ENCODE measurements at places on chromosomes 2 and 18.
A peak's percentile ranks its signal among the peaks of the same experiment; 100 is the strongest.

- no peaks in the 10 kb centered on the region for H3K36me3 ChIP-seq
- H3K27ac ChIP-seq = no peak overlapping the region
- H3K4me1 ChIP-seq = no peaks in the 10 kb centered on the region
- H3K27me3 ChIP-seq = no peaks in the 10 kb centered on the region
- no peak overlapping the region for H3K4me3 ChIP-seq
Measured at GRCh38 chr2:6231166-6231565, 539.0 kb downstream of the SOX11 start.

DNA sequence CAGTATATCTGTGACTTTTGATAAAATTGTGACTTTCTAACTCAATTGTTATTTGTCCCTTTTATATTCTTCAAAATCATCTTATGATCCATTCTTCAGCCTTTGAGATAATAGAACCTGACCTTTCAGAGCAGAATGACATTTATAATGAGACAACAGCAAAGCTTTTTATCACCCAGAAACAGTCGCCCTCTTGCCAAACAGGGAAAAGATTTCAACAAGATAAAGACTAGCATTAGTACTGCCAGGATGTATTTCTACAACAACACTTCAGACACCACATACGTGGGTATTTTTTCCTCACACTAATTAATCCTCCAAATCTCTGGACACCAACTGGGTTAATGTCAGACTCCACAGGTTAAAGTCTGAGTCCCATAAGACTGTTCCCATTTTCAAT is 249.0 kb downstream of the ZNF804A start:
- no peaks in the 10 kb centered on the region for H3K27me3 ChIP-seq
- no peaks in the 10 kb centered on the region for H3K4me1 ChIP-seq
- H3K27ac ChIP-seq = no peak overlapping the region
- no peaks in the 10 kb centered on the region for H3K36me3 ChIP-seq
- no peak overlapping the region for H3K4me3 ChIP-seq

- no peaks in the 10 kb centered on the region for H3K4me1 ChIP-seq
- no peaks in the 10 kb centered on the region for H3K36me3 ChIP-seq
- H3K4me3 ChIP-seq = no peak overlapping the region
- no peaks in the 10 kb centered on the region for H3K27me3 ChIP-seq
- no peak overlapping the region for H3K27ac ChIP-seq
Measured at GRCh38 chr2:71166812-71167211, 36.4 kb downstream of the MPHOSPH10 start.

GRCh38 chr2:128489526-128490273 is 171.0 kb upstream of the HS6ST1 start:
- no peaks in the 10 kb centered on the region for H3K4me1 ChIP-seq
- H3K36me3 ChIP-seq = no peaks in the 10 kb centered on the region
- H3K4me3 ChIP-seq = no peak overlapping the region

GRCh38 chr2:6951046-6951445 is 33.8 kb downstream of the RNF144A start:
- DNase-seq = no peak
- no peaks in the 10 kb centered on the region for H3K36me3 ChIP-seq
- H3K4me3 ChIP-seq = no peak overlapping the region
- no peak overlapping the region for H3K27ac ChIP-seq
- peaks cover 10% of the 10 kb centered on the region for H3K4me1 ChIP-seq
- H3K27me3 ChIP-seq = no peaks in the 10 kb centered on the region

GRCh38 chr18:70363861-70364260 is 75.0 kb downstream of the SOCS6 start:
- H3K27me3 ChIP-seq = no peaks in the 10 kb centered on the region
- no peak overlapping the region for H3K27ac ChIP-seq
- DNase-seq = peak; percentile 45
- H3K36me3 ChIP-seq = no peaks in the 10 kb centered on the region
- peaks cover 28% of the 10 kb centered on the region for H3K4me1 ChIP-seq

DNA sequence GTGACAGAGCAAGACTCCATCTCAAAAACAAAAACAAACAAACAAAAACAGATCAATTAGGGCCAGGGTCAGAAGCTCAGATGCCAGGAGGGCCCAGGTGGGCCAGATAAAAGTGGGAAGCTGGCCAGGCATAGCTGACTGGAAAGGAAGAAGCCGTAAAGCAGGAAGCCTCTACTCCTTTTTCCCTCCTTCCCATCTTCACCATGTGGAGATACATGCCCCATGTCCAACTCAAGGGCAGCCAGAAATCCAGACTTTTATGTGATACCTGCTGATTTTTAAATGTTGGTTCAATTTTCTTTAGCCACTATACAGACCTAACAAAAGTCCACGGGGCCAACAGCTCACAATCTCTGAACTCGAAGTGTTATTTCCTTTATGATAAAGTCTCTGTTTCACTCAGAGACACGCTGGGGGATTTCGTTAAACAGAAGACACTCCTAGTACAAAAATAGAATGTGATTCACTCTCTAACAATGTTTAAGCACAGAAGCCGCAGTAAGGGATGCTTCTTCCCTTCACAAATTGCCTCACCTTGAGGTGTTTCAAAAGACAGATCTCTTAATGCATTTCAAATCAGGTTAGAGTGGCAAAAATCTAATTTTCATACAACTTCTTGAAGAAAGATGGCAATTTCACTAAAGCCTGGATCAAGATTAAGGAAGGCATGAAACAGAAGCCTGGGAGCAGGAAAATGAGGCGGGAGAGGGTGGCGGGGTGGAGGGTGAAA is 14.0 kb downstream of the TMEM247 start:
- no peaks in the 10 kb centered on the region for H3K27me3 ChIP-seq
- DNase-seq = peak; percentile 71
- no peaks in the 10 kb centered on the region for H3K36me3 ChIP-seq
- peak overlapping the region; percentile 60 for H3K27ac ChIP-seq
- H3K4me1 ChIP-seq = peaks cover 11% of the 10 kb centered on the region

GRCh38 chr2:176443946-176444345 is 174.7 kb downstream of the MTX2 start:
- no peaks in the 10 kb centered on the region for H3K36me3 ChIP-seq
- H3K4me1 ChIP-seq = peaks cover 30% of the 10 kb centered on the region
- H3K27ac ChIP-seq = no peak overlapping the region
- H3K4me3 ChIP-seq = no peak overlapping the region
- DNase-seq = no peak
- H3K27me3 ChIP-seq = no peaks in the 10 kb centered on the region

DNA sequence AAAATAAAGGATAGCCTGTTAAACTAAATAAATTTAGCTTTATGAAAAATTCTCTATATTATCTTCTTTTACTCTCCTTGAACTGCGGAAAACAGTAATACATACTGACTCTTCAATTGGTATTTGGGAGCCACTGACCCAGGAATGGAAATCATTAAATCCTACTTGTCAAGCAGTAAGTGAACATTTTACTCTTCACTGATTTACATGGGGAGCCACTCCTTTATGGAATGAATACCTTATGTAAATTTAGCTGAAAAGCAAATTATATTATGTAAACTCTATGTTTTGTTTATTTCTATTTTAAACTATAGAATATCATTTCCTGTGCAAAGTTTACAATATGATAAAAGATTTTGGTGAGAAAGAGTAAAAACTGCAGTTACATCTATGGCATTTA is 85.2 kb downstream of the STRADB start:
- no peak for DNase-seq
- H3K4me3 ChIP-seq = no peak overlapping the region
- no peaks in the 10 kb centered on the region for H3K27me3 ChIP-seq
- no peak overlapping the region for H3K27ac ChIP-seq

GRCh38 chr2:12217175-12217574 is 470.7 kb downstream of the LPIN1 start:
- H3K27me3 ChIP-seq = no peaks in the 10 kb centered on the region
- H3K27ac ChIP-seq = no peak overlapping the region
- no peak overlapping the region for H3K4me3 ChIP-seq
- H3K4me1 ChIP-seq = peaks cover 10% of the 10 kb centered on the region
- DNase-seq = no peak

DNA sequence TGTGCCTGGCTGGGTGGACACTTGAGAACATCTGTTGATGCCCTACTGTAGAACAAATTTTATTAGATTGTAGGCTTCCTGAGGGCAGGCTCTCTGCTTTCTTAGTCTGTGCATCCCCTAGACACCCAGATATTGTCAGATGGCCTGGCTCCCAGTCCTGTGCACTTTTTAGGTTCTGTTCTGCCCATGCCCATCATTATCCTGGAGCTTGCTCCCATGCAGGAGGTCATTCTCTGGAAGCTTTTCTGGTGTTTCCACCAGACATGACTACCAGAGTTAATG is 213.3 kb downstream of the MYCN start:
- H3K4me1 ChIP-seq = no peaks in the 10 kb centered on the region
- H3K27ac ChIP-seq = no peak overlapping the region
- no peaks in the 10 kb centered on the region for H3K27me3 ChIP-seq
- DNase-seq = no peak

- no peaks in the 10 kb centered on the region for H3K36me3 ChIP-seq
- no peak overlapping the region for H3K4me3 ChIP-seq
- H3K27ac ChIP-seq = no peak overlapping the region
- no peak for DNase-seq
- peaks cover 23% of the 10 kb centered on the region for H3K4me1 ChIP-seq
Measured at GRCh38 chr2:43133708-43134570, 92.5 kb downstream of the ZFP36L2 start.

DNA sequence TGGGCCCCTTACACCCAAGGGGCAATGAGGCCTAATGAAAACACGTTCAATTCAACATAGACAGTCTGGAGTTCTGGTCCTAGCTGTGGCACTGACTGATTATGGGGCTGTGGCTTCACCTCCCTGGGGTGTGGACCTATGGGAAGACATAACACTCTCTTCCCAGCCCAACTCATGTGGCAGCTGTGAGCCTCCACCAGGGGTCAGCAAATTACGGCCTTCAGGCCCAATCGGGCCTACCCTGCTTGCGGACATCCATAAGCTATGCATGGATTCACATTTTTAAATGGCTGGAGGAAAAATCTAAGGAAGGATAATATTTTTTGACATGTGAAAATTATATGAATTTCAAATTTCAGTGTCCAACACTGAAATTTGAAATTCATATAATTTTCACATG is 101.3 kb downstream of the LOXHD1 start:
- H3K27me3 ChIP-seq = no peaks in the 10 kb centered on the region
- no peaks in the 10 kb centered on the region for H3K36me3 ChIP-seq
- DNase-seq = peak; percentile 34
- no peaks in the 10 kb centered on the region for H3K4me1 ChIP-seq

DNA sequence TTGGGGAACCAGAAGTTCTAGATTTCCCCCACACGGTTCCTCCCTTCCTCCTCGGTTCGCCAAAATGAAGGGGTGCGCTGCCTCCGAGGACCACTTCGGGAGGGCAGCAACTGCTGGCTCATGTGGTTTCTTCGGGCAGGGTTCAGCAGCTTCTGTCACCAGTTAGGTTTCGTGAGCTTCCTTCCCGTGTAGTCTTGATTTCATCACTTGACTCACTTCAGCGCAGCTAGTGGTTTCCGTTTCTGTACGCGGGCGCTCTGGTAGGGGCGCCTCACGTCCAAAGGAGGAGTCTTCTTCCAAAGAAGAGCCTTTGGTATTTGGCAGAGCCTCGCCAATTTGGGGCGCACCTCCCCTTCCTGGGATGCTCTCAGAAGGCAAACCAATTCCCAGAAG is 485 bp upstream of the GALNT3 start:
- peaks cover 42% of the 10 kb centered on the region for H3K4me1 ChIP-seq
- peak overlapping the region; percentile 80 for H3K27ac ChIP-seq
- no peaks in the 10 kb centered on the region for H3K27me3 ChIP-seq
- peak; percentile 82 for DNase-seq
- peak overlapping the region; percentile 81 for H3K4me3 ChIP-seq
- H3K36me3 ChIP-seq = no peaks in the 10 kb centered on the region

- no peak for DNase-seq
- H3K4me1 ChIP-seq = no peaks in the 10 kb centered on the region
- H3K36me3 ChIP-seq = no peaks in the 10 kb centered on the region
Measured at GRCh38 chr18:52422985-52423601, 83.1 kb downstream of the DCC start.

Data from PC-3 (cell line).